SK-N-DZ (cell line): ENCODE measurements at places on chromosomes 12 and 14.

- DNase-seq, result peak; percentile 11
Observed at GRCh38 chr12:107318806-107319532, 225.6 kb upstream of the CRY1 start.

DNA sequence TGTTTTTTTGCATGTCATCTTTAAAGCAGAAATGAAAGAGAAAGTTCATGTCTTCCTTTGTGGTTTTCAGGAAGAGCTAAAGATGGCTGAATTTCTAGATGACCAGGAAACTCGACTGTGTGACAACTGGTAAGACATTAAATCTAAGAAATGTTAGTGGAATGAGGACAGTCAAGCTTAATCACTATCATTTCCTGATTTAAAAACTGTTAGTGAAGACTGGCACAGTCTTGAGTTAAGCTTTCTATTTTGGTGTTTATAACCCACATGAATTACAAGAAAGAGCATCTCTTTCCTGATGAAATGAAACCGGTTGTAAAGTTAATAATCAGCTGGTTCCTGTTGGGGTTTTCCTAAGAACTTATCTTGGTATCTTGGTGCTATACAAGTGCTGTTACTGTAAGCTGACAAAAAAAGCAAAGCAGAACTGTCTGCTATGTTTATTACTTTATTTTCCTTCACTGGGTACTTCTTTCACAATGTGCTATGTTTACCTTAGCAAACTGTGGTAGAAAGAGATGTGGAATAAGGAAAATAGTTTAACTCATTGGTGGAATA is 5.2 kb downstream of the TRAFD1 start:
- no peak for DNase-seq

DNA sequence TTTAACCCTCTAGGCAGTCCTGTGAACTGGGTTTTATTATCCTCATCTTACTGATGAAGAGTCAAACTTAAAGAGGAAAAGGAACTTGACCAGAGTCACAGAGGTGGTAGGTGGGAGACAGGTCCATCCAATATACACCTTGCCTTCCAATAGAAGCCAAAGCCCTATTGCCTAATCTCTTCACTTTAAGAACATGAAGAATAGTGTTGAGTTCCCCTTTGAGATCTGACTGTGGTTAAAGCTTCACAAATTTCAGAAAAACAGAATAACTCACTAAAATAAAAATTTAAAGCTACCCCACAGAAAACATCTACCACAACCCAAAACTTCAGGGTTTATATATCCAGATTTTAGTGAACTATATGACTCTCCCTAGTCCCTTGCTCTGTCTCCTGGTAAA is 115.4 kb downstream of the ETV6 start:
- DNase-seq, result no peak

GRCh38 chr12:32181498-32182175 is 75.0 kb downstream of the BICD1 start:
- peak; percentile 76 for DNase-seq

- DNase-seq, result no peak
Observed at GRCh38 chr12:53231921-53232645, at the start of gene RARG. RARG (minus strand) TSS chr12:53232209; CDS start chr12:53227545, 4,664 bp downstream.

- no peak for DNase-seq
Observed at GRCh38 chr14:93100100-93100499, 15.6 kb downstream of the ITPK1 start.

DNA sequence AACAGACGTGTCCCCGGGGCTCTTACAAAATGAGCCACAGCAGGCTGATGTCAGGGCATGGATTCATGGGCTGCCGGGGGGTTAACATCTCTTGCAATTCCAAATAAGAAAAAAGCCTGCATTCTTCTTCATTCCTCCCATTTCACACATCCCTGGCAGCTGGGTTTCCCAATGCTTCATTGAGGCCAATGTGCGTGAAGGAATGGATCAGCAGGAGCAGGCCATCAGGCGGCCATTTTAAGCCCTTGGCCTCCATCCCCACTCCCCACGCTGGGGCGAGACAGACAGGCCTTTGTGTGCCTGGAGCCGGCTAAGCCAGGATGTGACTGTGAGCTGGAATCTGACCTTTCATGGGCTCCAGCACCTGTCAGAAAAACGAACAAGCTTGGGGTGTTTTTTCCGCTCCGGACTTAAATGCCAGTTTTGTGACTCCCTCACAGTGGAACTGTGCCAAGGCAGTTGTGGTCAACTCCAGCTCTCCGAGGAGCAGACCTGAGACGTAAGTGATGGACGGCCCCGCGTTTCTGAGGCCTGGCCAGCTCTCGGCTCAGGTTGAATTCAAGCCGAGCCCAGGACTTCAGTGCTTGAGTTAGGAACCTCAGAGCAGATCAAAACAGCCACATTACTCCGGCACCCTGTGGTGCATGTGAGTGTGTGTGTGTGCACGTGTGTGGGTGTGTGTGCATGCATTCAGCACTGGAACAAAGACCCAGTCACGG is 133.1 kb downstream of the TMEM30B start:
- DNase-seq, result no peak

GRCh38 chr12:7058163-7058845 is 2.2 kb upstream of the C1S start:
- DNase-seq, result no peak

DNA sequence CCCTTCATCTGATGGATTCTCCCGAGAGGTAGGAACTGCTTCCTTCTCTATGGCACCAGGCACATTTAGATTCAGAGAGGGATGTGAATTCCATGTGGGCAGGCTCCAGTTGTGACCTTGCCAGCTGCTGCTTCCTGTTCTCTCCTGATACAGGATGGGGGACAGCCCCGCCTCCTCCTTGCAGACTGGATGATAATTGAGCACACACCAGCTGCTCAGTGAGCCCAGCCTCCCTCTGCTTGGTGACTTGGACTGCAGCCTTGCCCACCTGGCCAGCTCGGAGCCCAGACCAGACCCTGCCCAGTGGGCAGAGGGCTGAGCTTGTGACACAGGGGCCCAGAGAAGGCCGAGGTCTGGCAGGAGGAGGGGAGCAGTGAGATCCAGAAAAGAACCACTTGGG is 90.2 kb downstream of the CALM1 start:
- DNase-seq, result peak; percentile 47

- DNase-seq, result no peak
Observed at GRCh38 chr14:89586258-89587135, 169.5 kb upstream of the FOXN3 start.

- peak; percentile 76 for DNase-seq
Observed at GRCh38 chr12:56158926-56159461, 835 bp downstream of the MYL6 start.

DNA sequence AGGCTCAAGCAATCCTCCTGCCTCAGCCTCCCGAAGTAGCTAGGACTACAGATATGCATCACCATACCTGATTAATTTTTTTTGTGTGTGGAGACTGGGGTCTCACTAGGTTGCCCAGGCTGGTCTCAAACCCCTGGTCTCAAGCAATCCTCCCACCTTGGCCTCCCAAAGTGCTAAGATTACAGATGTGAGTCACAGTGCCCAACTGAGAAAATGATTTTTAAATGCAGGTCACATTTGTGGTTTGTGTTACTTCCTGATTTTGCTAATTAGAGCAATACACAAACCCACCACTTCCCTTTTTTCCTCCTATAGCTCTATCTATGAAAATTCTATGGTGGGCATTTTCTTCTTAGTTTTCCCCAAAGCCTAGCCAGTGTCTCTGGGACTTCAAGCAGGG is 45.5 kb upstream of the TMEM263 start:
- DNase-seq, result no peak

DNA sequence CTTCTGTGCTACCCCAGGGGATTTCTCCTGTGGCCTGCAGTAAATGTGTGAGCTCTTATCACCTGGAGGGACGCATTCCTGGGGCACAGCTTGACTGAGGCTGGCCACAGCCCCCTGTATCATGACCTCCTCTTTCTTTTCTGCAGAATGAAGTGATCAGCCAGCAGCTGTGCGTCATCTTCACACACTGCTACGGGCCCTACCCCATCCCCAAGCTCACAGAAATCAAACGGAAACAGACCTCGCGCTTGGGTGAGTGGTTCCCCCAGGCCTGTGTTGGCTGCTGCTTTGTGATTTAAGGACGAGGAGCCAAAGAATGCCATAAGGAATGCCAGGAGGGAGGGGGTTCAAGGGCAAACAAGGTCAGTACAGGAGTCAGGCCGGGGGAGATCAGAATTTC is 50.5 kb upstream of the PWP1 start:
- DNase-seq, result no peak

DNA sequence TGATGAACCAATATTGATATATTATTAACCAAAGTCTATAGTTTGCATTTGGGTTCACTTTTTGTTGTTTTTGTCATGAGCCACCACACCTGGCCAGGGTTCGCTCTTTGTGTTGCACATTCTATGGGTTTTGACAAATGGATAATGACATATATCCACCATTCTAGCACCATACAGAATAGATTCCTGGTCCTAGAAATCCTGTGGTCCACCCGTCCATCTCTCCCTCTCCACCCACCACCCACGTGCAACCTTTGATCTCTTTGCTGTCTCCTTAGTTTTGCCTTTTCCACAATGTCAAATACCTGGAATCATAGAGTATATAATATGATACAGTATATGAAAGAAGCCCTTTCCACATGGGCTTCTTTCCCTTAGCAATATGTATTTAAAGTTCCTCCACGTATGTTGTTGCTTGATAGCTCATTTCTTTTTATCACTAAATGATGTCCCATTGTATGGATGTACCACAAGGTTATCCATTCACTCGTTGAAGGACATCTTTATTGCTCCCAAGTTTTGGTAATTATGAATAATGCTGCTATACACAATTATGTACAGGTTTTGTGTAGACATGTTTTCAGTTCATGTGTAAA is 7.4 kb downstream of the RPL6 start:
- DNase-seq, result no peak

DNA sequence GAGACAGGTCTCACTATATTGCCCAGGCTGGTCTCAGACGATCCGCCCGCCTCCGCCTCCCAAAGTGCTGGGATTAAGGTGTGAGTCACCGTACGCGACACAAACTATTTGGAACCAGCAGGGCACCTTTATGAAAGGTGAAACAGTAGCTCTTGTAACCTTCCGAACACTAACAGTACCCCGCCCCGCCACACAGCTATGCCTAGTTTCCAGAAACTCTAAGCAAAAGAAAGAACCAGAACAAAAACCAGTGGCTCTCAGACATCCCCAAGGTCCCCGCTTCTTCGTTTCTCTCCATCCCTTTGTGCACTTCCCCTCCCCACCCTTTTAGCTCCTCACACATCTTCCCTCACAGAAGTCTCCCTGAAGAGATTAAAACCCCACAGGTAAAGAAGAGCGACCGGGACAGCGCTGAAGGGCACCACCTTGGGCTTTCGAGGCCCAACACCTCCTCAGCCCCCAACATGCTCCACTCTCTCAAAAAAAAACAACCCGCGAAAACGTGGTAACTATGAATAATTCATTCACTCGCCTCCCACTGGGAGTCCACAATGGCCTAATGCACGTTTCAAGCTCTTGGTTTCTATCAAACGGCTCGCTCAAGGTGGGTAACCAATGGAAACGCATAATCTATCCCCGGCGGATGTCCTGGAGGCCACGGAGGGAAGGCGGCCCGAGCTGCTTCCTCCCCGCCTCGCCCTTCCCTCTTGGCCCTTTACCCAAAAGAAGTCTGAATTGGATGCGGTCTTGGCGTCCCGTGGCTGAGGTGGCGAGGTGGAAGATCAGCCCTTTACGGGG is 877 bp downstream of the BAG5 start:
- DNase-seq, result no peak

DNA sequence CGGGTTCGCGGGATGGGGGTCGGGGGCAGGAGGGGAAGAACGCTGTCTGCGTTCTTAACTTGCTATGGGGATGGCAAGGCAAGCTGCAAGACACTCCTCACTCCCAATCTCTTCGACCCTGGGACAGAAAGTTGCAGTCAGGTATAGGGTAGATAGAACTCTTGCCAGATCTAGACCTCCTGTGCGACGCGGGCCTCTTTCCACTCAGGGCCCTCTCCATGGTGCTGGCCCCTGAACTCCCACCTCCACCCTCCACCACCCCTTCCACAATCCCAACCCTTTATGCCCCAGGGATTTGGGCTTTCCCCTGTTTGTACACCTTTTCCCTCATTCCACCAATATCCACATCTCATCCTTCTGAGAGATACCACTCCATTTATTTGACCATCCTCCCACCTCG is 812 bp downstream of the NABP2 start:
- no peak for DNase-seq

DNA sequence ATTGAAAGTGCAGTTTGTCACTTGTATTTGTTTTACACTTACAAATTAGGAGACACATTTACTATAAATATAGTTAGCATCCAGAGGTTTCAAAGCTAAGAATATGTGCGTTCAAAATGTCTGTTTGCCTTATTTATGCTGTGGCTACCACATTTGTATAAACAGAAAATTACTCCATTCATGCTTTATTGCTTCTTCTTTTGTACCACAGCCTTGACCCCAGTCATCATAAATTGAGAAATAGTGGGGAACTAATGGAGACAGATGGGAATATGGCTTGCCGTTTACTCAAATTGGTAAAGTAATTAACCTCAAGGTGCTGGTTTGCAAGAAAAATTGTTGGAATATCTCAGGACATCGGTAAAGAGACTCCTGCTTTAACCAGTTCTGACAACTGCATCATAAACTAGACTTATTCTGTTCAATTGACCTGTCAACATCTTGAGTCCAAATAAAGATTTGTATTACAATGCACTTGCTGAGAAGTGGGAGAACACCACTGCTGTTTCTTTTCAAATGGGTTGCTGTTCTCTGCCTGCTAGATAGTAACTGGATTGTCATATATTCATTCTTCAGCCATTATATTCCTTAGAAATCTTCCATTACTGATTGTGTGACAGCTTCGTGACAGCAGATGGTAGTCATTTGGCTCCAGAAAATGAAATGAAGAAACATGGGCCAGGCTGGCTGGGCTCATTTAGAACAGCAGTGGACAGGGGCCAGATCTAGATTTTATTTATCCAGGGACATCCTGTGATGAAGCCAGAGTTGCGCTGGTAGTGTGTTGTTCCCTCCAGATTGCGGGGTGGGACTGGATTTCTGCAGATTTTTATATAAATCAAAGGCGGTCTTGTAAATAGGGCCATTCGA is 354.4 kb downstream of the EGLN3 start:
- DNase-seq, result peak; percentile 69

DNA sequence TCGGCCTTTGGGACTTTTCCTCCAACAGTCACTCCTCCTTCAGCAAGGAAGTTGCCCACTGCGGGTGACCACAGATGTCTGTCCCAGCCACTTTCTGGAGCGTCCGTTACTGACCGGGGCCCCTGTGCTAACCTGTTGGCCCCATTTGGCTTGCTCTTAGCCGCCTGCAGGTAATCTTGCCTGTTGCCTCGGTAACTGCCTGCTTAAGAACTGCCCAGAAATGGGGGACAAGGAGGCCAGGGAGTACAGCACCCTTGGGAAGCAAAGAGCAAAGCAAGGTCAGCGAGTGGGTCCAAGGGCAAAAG is 338.8 kb upstream of the SFSWAP start:
- DNase-seq, result no peak

DNA sequence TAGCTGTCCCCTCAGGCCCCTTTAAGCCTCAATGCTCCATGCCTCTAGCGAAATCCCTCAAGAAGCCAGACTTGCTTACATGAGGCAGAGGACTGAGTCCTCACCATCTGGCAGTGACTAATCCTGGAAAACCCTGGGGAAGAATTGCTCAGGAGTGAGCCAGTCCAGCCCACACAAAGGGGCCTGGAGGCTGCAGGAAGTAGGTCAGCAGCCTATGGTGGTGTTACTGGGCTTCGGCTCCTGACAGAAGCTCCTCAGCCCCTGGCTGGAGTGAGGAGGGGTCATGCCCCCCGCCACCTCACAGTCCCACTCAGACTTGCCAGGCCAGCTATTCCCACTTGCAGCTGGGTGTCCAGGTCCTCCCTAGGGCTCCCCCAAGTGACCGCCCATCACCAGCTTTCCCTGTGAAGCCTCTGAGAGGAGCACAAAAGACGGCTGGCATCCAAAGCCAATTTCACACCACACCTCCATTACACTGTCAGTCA is 250.5 kb downstream of the DPF3 start:
- DNase-seq, result no peak
